Sciatic nerve (tissue), 2 donors: ENCODE measurements at places on chromosomes 1 and 21. TPM values are rescaled to one million over a fixed set of nuclear protein-coding genes. Genes with fewer than 3 reads are reported as not detected.

GRCh38 chr1:18978706-18979105, 22.2 kb upstream of the IFFO2 start:
- no peak for DNase-seq

GRCh38 chr1:3939242-3940080, 39.4 kb upstream of the C1orf174 start:
- DNase-seq: no peak

DNA sequence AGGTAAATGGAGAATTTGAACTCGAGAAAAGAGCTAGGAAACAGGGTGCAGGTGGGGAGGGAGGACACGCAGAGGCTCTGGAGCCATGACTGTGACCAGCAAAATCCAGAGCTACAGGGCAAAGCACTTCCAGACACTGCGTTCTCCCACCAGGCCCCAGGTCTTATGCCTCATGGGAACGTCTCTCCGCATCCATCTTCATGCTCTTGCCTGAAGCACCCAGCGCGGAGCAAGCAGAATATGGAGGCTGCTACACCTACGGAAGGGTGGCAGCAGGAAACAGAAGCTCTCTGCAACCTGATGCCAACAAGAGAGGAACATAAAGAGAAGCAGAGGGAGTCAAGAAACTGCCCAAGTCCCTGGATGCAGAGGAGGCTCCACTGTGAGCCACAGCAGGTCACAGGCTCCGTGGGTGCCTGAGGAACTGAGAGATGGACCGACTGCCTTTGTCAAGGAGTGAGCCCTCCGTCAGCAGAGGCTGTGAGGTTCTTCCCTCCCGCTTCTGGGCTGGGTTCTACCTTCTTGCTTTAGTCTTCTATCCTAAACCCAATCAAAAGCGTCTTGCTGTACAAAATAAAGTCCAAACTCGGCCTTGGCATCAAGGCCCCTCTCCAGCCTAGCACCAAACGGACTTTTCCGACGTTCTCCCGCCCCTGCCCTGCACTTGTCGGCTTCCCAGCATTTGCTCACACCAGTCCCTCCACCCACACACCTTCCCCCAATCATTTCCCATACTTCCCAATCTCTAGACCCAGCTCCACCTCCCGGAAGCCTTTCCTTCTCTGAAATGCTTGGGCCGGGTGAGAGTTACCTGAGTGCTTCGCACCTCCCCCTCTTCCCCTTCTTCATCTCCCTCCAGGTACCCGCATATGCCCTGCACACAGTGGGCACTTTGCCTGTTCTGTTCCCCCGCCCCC, 930 bp downstream of the DHCR24 start:
- DNase-seq: no peak

- DNase-seq: peak; percentile 94
These were observed 62.0 kb upstream of the RASAL2 start for GRCh38 chr1:178031856-178032320.

DNA sequence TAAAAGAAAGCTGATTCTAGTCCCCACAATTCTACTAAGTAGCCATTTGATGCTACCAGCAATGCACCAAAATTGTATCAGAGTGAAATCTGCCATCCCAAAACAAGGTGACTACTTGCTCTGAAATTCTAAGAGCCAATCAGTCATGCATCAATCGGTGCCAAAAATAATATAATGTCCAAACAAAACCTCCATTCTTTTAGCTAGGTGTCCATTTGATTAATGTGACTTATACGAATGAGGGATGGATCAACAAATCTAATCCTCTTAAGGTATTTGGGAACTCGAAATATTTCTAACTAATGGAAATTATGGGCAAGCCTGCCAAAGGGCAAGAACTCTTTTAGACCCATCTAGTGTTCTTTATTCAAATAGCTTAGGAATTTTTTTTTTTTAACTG, 66.4 kb upstream of the NEK2 start:
- DNase-seq: no peak

- no peak for DNase-seq
These were observed 5.6 kb upstream of the SLC2A5 start for GRCh38 chr1:9075022-9075421.

GRCh38 chr21:44704636-44705001, 6.8 kb downstream of the TSPEAR start:
- peak; percentile 51 for DNase-seq

- no peak for DNase-seq
These were observed 160.7 kb upstream of the LMO4 start for GRCh38 chr1:87167848-87168525.

DNA sequence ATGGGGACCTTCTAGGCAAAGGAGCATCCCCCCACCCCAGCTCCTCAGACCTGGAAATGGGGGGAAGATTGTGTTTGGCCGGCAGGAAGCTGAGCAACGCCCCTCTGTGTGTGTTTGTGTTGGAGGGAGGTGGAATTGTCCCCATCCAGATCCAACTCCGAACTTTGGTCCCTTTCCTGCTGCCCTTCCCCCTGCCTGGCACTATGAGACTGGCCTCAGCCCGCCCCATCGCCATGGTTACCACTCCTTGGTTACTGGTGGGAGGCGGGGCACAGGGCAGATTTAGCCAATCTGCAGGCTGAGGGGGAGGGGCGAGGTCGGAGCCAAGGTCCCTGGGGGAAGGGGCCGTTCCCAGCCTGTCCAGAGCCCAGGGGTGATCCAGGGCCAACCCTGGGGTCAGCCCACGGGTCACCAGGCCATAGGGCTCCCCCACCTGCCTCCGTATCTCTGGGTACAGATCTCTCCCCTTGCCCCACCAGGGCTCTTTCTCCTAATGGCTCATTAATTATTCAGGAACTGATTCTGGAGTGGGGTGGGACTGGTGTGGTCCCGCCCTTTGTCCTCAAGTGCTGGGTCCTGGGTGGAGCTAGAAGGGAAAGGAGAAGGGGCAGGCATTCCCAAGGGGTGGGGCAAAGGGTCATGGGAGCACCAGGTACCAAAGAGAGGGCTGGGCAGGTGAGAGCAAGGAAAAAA, 15.2 kb downstream of the PTPRF start:
- peak; percentile 84 for DNase-seq

GRCh38 chr1:27394282-27394658, 1.8 kb downstream of the GPR3 start:
- DNase-seq: no peak

DNA sequence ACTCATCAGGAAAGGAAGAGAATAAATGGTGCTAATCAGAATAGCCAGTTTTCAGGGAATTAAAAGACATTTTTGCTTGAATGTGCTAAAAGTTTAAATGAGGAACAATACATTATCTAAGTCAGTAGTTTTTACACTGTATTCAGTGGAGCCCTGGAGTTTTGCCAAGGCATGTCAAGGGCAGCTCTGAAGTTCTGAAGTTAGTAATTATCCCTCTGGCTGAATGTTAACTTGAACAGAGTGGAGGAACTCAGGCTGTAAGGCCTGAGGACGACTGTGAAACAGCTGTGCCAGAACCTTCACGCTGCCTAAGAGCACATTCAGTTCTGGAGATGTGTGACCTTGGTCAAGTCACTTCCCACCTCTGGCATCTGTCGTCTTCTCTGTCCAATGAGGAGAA, 68.1 kb downstream of the EDEM3 start:
- DNase-seq: no peak

Gene CNN3
- 419 TPM for total RNA-seq

Gene AK5
- total RNA-seq: 47.1 TPM

Gene ADGRL4
- 50.1 TPM for total RNA-seq

Gene TMEM54
- 12.3 TPM for total RNA-seq

Gene GPR157
- total RNA-seq: 8.6 TPM

Gene SIM2
- total RNA-seq: not detected

Gene KCNE2
- 2.2 TPM for total RNA-seq

Gene ATP1A2
- total RNA-seq: 136 TPM
